Fibroblast of the aortic adventitia (primary cell): ENCODE measurements at places on chromosomes 5 and 9. TPM values are rescaled to one million over a fixed set of nuclear protein-coding genes. Genes with fewer than 3 reads are reported as not detected.
A peak's percentile ranks its signal among the peaks of the same experiment; 100 is the strongest.

DNA sequence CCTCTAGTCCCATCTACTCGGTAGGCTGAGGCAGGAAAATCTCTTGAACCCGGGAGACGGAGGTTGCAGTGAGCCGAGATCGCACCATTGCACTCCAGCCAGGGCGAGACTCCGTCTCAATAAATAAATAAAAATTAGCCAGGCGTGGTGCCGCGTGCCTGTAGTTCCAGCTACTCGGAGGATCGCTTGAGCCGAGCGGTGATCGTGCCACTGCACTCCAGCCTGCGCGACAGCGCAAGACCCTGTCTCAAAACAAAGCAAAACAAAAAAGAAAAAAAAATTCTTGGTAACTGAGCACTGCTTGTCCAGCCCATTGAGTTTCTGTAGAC, 710 bp upstream of the WDR55 start:
- no peak for DNase-seq

- DNase-seq = peak; percentile 21
Measured at GRCh38 chr9:98558575-98558974, 150.2 kb downstream of the GABBR2 start.

GRCh38 chr5:118371973-118372831, 616.1 kb downstream of the DTWD2 start:
- DNase-seq = no peak

- DNase-seq = no peak
Measured at GRCh38 chr5:68015381-68016302, 199.9 kb upstream of the PIK3R1 start.

- no peak for DNase-seq
Measured at GRCh38 chr5:39022151-39022550, 52.0 kb downstream of the RICTOR start.

DNA sequence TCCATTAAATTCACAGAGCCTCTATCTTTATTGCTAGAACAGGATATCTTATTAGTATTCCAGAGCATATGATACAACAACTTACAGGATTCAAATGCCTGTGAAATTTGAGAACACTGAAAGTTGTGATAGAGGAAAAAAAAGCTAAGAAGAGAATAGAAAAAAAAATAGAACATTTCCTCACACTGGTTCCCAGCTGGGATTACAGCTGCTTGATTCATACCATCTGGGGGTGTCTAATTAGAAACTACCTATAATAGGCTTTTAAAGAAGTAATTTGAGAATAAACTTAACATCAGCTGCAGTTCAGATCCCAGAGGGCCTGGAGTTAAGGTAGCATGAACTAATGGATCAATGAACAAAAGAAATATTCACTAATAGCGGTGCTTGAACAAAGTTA, 922.0 kb downstream of the CDH12 start:
- DNase-seq = no peak

The LCNL1 gene
- total RNA-seq = 0.54 and 15.3 TPM in 2 replicates

DNA sequence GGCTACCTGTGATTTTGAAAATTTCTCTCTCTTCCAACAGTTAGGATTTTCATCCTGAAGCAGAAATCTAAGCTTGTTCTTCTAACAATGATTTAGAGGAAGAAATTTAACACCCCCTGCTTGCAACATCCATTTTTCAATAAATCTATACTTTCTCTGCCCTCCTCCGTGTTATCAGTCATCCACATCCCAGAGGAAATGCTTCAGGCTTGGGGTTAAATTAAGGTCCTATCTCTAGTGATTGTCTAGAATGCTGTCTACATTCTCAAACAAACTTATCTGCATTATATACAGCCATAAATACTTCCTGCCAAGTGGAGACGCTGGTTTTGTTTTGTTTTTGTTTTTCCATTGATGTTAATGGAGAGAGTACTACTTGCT, 371.0 kb downstream of the CSNK1G3 start:
- DNase-seq = peak; percentile 1

The SLC6A3 gene
- total RNA-seq = not detected in 2 replicates
